ENCODE measurements at places on chromosomes 12 and 14.

DNA sequence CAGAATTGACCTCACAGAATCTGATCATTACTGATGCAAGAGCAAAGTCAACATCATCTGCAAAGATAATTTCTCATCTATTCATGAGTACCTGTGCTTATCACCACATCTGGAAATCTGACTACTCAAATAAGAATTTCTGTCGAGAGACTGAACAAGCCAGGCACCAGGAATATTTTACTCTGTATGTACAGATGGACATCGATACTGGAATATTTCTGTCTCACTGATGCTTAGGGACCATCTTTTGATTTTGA, 105.2 kb downstream of the BICD1 start:
- DNase-seq = no peak

- no peak for DNase-seq
Observed at GRCh38 chr14:96002498-96002884, 36.7 kb upstream of the C14orf132 start.

GRCh38 chr12:22821985-22822384, 197.0 kb downstream of the ETNK1 start:
- no peak for DNase-seq

DNA sequence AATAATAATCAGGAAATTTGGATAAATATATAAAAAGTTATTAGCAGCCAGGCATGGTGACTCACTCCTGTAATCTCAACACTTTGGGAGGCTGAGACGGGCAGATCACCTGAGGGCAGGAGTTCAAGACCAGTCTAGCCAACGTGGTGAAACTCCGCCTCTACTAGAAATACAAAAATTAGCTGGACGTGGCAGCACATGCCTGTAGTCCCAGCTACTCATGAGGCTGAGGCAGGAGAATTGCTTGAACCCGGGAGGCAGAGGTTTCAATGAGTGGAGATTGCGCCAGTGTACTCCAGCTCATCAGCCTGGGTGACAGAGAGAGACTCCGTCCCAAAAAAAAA, 64.5 kb downstream of the SYT1 start:
- no peak for DNase-seq

DNA sequence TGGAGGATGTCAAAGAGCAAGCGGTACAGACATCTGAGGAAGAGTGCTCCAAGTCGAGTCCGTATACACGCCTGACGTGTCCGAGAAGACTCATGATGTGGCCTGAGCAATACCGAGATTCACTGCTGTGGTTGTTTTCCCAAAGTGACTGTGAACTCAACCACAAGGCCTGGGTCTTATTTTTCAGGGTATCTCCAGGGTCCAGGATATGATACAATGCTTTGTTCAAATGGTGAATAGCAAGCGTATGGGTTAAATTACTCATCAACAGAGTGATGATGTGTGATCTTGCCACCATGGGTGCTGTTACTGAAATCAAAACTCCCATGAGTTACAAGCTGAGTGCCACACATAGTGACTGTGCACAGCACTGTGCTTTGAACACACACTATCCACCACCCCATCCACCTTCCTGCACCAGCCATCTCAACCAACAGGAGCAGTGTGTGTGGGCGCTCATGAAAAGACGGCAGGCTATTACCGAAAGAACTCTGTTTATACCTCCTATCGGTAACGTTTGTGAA, 109.6 kb downstream of the BCAT1 start:
- DNase-seq = peak; percentile 77

DNA sequence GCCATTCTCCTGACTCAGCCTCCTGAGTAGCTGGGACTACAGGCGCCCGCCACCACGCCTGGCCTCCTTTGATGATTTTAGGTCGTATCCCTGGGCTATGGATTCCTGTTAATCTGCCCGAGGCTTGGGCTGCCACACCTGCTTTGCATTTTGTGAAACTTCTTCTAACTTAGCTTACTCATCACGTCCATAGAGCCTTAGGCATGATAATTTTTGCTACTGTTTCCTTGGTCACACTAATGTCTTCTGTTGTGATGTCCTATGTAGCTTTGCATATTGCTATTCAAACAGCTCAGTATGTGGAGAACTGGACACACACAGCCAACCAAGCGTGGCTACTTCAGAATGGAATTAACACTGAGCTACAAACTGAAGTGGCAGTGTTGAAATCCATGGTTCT, 47.5 kb upstream of the DDX11 start:
- no peak for DNase-seq

DNA sequence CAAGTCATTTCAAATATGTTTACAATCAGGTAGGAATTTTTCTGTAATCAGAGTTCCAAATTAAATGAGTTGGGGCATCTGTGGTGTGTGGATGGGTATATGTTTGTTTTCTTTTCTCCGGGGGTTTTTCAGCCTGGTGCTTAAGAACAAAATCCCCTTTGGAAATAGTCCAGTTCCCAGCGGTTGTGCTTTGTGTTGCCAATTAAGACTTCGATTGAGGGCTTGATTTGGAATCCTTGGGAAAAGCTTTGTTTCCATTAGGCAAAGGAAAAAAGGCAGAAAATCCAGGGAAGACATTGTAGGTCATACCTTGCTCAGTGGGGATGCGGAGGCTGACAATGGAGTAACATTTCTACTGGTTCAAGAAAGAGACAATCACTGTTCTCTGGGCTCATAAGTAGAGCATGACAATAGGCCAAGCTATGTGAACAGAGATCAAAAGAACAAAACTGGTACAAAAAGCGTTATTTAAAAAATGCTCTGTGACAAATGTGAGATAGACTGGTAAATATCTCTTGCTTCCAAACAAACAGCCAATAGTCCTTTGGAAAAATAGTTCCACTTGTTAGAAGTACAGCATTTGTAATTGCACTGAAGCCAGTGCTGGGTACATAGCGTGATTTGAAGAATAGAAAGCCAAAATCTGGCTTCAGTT, 79.7 kb downstream of the EML1 start:
- DNase-seq = no peak

- no peak for DNase-seq
Observed at GRCh38 chr12:65319688-65320200, 41.3 kb downstream of the MSRB3 start.

DNA sequence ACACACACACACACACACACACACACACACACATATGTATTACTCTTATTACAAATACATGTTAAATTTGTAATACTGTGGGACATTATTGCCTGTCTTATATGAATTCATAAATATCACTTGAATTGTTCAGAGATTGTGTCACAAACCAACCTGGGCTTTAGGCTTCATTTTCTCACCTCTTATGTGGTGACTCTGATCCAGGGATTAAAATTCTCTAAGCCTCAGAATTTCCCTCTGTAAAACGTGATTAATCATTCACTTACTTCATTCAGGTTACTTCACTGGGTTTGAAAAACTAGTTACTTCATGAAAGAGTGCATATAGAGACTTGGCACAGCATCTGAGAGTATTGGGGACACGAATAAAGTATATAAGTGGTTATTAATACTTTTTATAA, 240.3 kb upstream of the PDZRN4 start:
- DNase-seq = no peak

- DNase-seq = no peak
Observed at GRCh38 chr12:32893043-32893442, 3.5 kb downstream of the PKP2 start.

GRCh38 chr14:68705741-68706283, 87.1 kb downstream of the ZFP36L1 start:
- DNase-seq = no peak

Measured in activated CD4-positive, alpha-beta memory T cell treated with anti-CD3 and anti-CD28 coated beads, Interleukin-2, amount 10 ng/mL, durations not matched to agents 7 days and 5 days (primary cell).